Stimulated activated CD4-positive, alpha-beta T cell treated with anti-CD3 and anti-CD28 coated beads, Interleukin-4, amount 100 ng/mL, for 4 hours (primary cell): ENCODE measurements at places on chromosomes 16 and 17.
A peak's percentile ranks its signal among the peaks of the same experiment; 100 is the strongest.

- DNase-seq, result no peak
Measured at GRCh38 chr16:75575958-75576357, 9.8 kb downstream of the GABARAPL2 start.

GRCh38 chr17:58531661-58532554, 17.5 kb upstream of the MTMR4 start:
- DNase-seq, result peak; percentile 63

GRCh38 chr16:80614908-80615671, 74.3 kb downstream of the DYNLRB2 start:
- no peak for DNase-seq

- DNase-seq, result no peak
Measured at GRCh38 chr17:59400858-59401257, 69.4 kb downstream of the YPEL2 start.

DNA sequence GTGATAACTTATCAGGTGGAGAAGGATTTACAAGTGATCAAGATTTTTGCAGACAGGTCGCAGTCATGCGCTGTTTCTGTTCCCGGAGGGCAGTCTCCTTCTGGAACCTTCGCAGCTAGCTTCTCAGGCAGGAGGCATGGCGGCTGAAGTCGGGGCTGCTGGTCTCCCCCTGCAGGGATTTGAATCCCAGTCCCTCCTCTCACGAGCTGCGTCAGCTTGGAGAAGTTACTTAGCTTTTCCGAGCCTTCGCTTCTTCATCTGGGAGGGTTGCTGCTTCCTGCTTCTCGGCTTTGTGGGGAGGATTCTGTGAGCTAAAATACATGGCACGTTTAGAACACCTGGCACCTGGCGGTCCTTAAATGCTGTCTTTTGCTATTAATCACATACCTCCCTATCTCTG, 287.8 kb upstream of the FOXF1 start:
- DNase-seq, result no peak
